ENCODE measurements at places on chromosomes 6 and 20.

- DNase-seq, result no peak
- no peak overlapping the region for H3K4me3 ChIP-seq
- peaks cover 10% of the 10 kb centered on the region for H3K36me3 ChIP-seq
Observed at GRCh38 chr6:12275107-12275506, 15.1 kb upstream of the EDN1 start.

DNA sequence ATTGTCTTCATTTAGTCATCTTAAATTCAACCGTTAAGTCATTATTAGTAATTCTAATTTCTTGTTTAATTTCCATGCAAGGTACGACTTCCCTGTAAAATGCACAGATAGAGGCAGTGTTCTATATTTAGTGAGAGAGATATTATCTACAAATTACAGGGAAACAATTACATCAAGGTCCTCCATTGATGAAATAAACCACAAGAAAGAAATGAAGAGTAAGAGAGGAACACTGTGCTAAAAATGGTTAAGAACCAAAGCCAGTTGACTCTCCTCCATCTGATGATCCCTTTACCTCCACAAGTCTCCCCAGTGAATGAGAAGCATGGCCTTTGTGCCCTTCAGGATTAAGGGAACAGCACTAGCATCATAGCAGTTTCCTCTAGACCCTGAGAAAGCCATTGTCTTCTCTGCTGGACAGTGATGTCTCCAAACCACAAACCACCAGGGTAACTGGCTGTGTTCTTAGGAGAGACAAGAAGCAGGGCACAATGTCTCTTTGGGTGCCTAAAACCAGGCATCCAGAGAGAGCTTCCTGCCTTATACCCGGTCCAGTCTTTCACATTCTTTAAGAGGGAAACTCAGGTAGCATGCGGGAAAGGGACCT, 38.1 kb downstream of the IRF4 start:
- H3K36me3 ChIP-seq, result no peaks in the 10 kb centered on the region
- DNase-seq, result no peak
- H3K27me3 ChIP-seq, result no peaks in the 10 kb centered on the region
- no peak overlapping the region for H3K4me3 ChIP-seq
- H3K4me1 ChIP-seq, result peaks cover 51% of the 10 kb centered on the region
- H3K27ac ChIP-seq, result peak overlapping the region; percentile 62

- no peak for DNase-seq
- H3K27me3 ChIP-seq, result no peaks in the 10 kb centered on the region
- H3K4me3 ChIP-seq, result no peak overlapping the region
- H3K4me1 ChIP-seq, result peaks cover 3% of the 10 kb centered on the region
- no peaks in the 10 kb centered on the region for H3K36me3 ChIP-seq
Observed at GRCh38 chr6:36786055-36786675, 53.1 kb downstream of the CPNE5 start.

GRCh38 chr20:46050885-46051284, 21.9 kb downstream of the SLC12A5 start:
- H3K27me3 ChIP-seq, result peaks cover 18% of the 10 kb centered on the region
- H3K4me1 ChIP-seq, result no peaks in the 10 kb centered on the region
- no peaks in the 10 kb centered on the region for H3K36me3 ChIP-seq
- DNase-seq, result no peak
- no peak overlapping the region for H3K27ac ChIP-seq

- no peaks in the 10 kb centered on the region for H3K27me3 ChIP-seq
- no peak overlapping the region for H3K27ac ChIP-seq
- DNase-seq, result no peak
- H3K4me1 ChIP-seq, result no peaks in the 10 kb centered on the region
Observed at GRCh38 chr6:110643175-110643574, 166.8 kb upstream of the SLC22A16 start.

- DNase-seq, result no peak
- no peak overlapping the region for H3K4me3 ChIP-seq
Observed at GRCh38 chr6:125094563-125094962, 59.0 kb upstream of the TPD52L1 start.

GRCh38 chr20:39676857-39677391, 714.8 kb downstream of the DHX35 start:
- H3K27ac ChIP-seq, result no peak overlapping the region
- no peak overlapping the region for H3K4me3 ChIP-seq
- H3K36me3 ChIP-seq, result no peaks in the 10 kb centered on the region

- no peaks in the 10 kb centered on the region for H3K36me3 ChIP-seq
- no peaks in the 10 kb centered on the region for H3K4me1 ChIP-seq
- H3K4me3 ChIP-seq, result no peak overlapping the region
Observed at GRCh38 chr6:119749335-119749734, 399.8 kb upstream of the MAN1A1 start.

- H3K4me1 ChIP-seq, result no peaks in the 10 kb centered on the region
- DNase-seq, result no peak
- H3K27me3 ChIP-seq, result no peaks in the 10 kb centered on the region
- H3K4me3 ChIP-seq, result no peak overlapping the region
Observed at GRCh38 chr6:104226790-104227446, 632.8 kb downstream of the HACE1 start.

- DNase-seq, result no peak
- no peaks in the 10 kb centered on the region for H3K36me3 ChIP-seq
- H3K27me3 ChIP-seq, result no peaks in the 10 kb centered on the region
Observed at GRCh38 chr6:167412506-167412905, 87.6 kb downstream of the TTLL2 start.

DNA sequence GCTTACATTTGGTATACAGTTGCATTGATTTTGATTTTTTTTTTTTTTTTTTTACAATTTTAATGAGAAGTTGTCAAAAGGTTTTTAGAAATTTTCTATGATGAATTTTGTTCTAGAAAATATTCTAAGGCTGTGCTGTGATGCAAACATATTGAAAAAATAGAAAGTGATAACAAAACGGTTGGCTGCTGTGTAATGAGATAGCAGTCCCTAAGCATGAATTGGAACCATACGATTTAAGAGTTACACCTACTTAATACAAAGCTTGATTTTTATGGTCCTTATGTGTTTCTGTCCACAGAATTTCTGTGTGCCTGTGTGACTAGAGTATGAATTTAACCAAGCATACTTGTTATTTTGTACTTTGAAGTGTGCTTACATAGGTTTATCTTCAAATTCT, 12.1 kb downstream of the HIVEP1 start:
- H3K4me3 ChIP-seq, result no peak overlapping the region
- no peaks in the 10 kb centered on the region for H3K27me3 ChIP-seq
- no peak overlapping the region for H3K27ac ChIP-seq
- DNase-seq, result no peak

- no peak overlapping the region for H3K27ac ChIP-seq
- peaks cover 8% of the 10 kb centered on the region for H3K4me1 ChIP-seq
Observed at GRCh38 chr6:150044621-150045145, 19.4 kb upstream of the RAET1L start.

DNA sequence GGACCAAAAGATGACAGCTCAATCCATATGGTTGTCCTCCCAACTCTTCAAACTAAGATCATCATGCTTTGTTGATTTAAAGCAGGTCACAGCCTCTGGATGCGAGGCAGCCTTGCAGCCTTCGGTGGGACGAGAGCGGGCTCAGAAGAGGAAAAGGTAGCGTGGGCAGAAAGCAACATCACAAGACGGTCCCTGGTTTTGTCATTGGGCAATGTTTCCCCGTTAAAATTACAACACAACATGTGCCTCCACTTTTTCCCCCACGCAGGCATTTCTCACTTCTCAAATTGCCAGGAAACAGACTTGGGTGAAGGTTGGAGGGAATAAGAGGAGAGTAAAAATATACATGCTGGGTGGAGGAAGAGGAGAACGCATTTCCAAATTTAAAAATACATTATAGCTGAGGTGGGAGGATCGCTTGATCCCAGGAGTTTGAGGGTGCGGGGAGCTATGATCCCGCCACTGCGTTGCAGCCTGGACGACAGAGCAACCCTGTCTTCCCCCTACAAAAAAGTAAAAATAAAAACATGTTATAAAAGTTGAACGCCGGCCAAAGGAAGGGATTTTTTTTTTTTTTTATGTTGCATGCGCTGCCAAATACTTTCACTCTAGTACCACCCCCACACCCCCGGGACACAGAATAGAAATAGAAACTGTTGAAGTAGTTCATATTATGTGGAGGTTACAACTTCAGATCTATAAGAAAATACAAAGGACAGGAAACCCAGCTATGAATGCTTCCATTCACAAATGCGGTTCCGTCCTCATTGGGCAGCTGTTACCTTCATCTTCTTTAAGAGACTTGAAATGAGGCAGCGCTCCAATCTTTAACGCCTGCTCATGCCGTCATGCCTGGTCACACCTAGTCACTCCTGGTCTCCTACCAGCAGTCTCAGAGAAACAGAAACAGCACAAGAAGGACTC, 13.9 kb upstream of the NAA20 start:
- H3K36me3 ChIP-seq, result peaks cover 1% of the 10 kb centered on the region
- peaks cover 59% of the 10 kb centered on the region for H3K27me3 ChIP-seq
- peak overlapping the region; percentile 78 for H3K4me3 ChIP-seq

GRCh38 chr20:31811796-31812728, 7.1 kb upstream of the MYLK2 start:
- no peaks in the 10 kb centered on the region for H3K4me1 ChIP-seq
- DNase-seq, result no peak
- no peak overlapping the region for H3K4me3 ChIP-seq

- peaks cover 15% of the 10 kb centered on the region for H3K4me1 ChIP-seq
- DNase-seq, result no peak
- H3K27ac ChIP-seq, result no peak overlapping the region
- H3K4me3 ChIP-seq, result no peak overlapping the region
- H3K36me3 ChIP-seq, result no peaks in the 10 kb centered on the region
Observed at GRCh38 chr6:5091210-5092069, 6.3 kb downstream of the PPP1R3G start.

GRCh38 chr6:116190550-116190949, 63.3 kb downstream of the TSPYL4 start:
- DNase-seq, result no peak
- H3K36me3 ChIP-seq, result peaks cover 13% of the 10 kb centered on the region
- no peaks in the 10 kb centered on the region for H3K27me3 ChIP-seq

DNA sequence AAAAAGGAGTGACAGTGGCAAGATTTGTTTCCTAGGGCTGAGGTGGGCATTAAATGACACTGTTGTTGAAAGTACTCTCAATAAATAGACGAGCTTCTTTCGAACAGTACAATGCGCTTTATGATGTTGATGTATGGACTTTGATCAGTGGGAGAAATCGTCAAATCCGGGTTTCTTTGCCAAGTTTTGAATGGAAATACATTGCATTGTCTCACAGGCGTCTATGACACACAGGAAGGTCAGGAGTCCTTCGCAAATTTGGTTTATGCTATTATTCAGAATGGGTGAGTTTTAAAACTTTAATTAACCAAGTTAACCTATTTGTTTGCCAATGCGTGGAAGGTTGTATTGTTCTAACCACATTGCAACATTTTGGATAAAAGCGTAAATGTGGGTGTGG, 547.3 kb upstream of the SLC35B3 start:
- H3K27ac ChIP-seq, result no peak overlapping the region
- no peaks in the 10 kb centered on the region for H3K36me3 ChIP-seq

DNA sequence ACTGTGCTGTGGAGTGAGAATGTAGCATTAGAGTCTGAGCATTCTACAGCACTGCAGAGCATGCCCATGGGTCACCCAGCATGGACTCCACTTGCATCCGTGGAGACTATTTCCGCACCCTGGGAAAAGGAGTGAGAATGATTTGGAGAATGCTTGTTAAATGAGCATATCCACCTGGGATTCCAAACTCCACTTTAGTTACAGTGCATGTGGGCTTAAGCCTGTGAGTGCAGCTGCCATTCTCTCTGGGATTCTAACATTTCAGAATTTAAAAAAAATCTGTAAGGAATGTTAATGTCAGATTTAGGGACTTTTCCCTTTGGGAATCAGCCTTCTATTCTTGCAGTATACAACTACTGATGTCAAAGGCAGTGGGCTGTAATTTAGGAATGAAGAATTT, 33.4 kb downstream of the KIF25 start:
- no peak overlapping the region for H3K4me3 ChIP-seq
- no peak for DNase-seq
- H3K27me3 ChIP-seq, result peaks cover 44% of the 10 kb centered on the region
- no peaks in the 10 kb centered on the region for H3K4me1 ChIP-seq
